SK-N-DZ (cell line): ENCODE measurements at places on chromosomes 2 and 18.

GRCh38 chr2:71935262-71935848 is 212.3 kb downstream of the CYP26B1 start:
- DNase-seq = no peak

- DNase-seq = no peak
These were observed 179.7 kb downstream of the TWIST2 start for GRCh38 chr2:239027391-239028252.

GRCh38 chr2:101971836-101972235 is 19.9 kb upstream of the IL1R2 start:
- DNase-seq = no peak

DNA sequence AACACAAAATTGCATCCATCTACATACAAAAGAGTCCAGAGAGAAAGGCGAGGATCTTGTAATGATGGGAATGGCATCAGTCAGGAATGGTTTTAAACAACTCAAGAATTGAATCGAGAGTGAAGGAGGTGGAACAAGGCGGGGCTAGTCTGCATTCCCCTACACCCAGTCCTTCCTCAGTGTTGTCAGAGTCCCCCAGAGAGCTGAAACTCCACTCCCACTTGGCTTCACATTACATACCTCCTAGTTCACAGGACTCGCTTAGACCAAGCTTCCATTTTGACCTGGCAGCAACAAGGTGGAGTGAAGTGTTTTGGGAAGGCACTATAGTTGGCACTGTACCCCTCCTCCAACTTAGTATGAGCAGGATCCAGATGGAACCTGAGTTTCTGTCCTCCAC is 1273.5 kb upstream of the CRIM1 start:
- no peak for DNase-seq

DNA sequence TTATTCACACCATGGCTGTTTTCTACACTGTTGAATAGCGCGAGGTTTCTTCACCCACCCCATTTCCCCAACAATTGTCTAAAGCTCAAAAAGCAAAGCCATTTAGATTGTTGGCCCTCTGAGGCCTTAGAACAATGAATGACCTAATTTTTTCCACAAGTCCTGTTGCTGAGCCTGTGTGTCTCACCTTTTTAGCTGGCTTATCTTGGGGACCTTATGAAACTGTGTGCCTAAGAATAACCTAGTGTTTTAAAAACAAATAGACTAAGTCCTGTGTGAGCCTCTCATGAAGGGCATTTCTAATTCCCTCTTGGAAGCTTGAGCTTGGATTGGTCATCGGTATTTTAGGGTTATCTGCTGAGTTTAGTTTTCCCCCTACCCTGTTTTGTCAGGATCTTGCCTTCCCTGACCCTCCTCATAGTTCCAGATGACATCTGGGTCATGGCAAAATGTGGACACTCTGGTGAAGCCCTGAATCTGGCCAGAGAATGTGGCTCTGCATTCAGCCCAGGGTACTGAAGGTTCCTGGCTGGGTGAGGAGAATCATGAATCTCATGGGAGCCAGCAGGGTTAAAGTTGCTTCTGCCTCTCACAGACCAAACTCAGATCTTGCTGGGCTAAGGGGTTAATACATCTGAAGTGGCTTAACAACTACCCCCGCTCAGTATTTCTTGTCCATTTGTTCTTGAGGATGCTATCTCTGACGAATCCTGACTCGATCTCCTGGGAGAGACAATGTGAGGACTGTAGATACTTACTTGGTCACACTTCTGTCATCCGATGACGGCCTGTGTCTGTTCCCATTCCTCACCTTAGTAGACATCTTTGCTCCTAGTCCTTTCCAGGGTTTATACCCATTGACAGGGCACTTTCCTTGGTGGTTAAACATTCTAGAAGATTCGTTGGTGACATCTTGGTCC is 104.2 kb upstream of the MAP4K3 start:
- no peak for DNase-seq

GRCh38 chr2:58436872-58437271 is 195.7 kb upstream of the FANCL start:
- DNase-seq = no peak
